ENCODE measurements at places on chromosomes 1 and 21.

- H3K27ac ChIP-seq, result no peak overlapping the region
- no peak for DNase-seq
- H3K4me3 ChIP-seq, result no peak overlapping the region
- H3K27me3 ChIP-seq, result no peaks in the 10 kb centered on the region
- no peaks in the 10 kb centered on the region for H3K4me1 ChIP-seq
These were observed 66.8 kb downstream of the SLC27A3 start for GRCh38 chr1:153842006-153842471.

DNA sequence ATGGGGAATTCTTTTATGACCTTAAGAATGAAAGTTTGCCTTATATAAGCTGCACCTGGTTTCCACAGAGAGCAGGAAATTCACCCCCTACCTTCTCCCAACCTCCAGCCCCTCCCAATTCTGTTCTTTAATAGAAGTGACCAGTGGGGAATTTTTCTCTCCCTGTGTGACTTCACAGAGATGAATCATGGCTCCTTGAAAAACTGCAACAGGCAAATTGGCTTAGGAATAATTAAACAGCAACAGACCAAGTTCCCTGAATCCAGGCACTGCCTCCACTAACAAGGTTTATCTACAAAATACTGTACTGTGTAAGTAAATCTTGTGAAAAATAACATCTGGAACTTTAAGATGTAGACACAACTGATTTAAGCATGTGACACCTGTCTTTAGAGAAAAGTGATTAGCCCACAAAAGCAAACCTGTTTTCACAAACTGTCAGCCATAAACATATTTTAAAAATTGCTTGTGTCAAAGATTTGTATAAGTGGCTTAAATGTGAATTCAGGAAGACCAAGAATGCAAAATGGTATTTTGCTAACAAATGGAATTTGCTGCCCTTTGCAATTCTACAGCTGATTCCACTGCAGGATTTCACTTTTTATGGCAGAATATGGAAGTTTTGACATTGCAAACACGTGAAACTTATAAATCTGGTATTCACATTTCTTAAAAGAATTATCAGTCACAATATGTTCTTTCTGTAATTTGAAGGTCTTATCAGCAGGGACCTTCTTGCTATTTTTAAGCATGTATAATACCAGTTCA is 54.0 kb downstream of the ALG14 start:
- H3K27ac ChIP-seq, result no peak overlapping the region
- no peak overlapping the region for H3K4me3 ChIP-seq
- no peaks in the 10 kb centered on the region for H3K27me3 ChIP-seq
- no peaks in the 10 kb centered on the region for H3K36me3 ChIP-seq

- H3K27me3 ChIP-seq, result no peaks in the 10 kb centered on the region
- no peaks in the 10 kb centered on the region for H3K4me1 ChIP-seq
- no peaks in the 10 kb centered on the region for H3K36me3 ChIP-seq
- no peak overlapping the region for H3K27ac ChIP-seq
- H3K4me3 ChIP-seq, result no peak overlapping the region
These were observed 16.0 kb downstream of the FNBP1L start for GRCh38 chr1:93463960-93464359.

- no peak overlapping the region for H3K27ac ChIP-seq
- H3K36me3 ChIP-seq, result no peaks in the 10 kb centered on the region
- no peaks in the 10 kb centered on the region for H3K27me3 ChIP-seq
- H3K4me3 ChIP-seq, result no peak overlapping the region
- no peaks in the 10 kb centered on the region for H3K4me1 ChIP-seq
These were observed 60.4 kb downstream of the CAPZB start for GRCh38 chr1:19424651-19425570.

DNA sequence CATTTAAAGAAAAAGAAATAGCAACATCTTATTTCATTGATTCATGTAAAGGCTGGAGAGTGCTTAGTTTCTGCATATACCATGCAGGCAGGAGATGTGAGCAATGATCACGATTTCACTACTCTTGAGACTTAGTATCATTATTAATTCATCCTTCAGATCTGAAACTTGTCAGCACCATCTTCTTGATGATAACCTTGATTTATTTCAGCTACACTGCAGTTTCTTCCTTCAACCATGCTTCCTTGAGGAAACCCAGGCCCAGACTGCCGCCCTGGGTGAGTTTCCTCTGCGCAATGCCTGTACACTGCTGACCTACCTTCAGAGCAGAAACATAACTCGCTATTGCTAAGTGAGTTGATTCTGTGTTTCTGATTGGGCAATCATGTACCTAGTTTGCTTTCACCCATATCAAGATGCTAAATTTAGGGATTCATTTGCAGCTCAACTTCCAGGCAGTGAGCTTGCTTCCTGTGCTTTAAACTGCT is 13.5 kb upstream of the BCL10 start:
- DNase-seq, result no peak
- no peaks in the 10 kb centered on the region for H3K4me1 ChIP-seq
- no peaks in the 10 kb centered on the region for H3K27me3 ChIP-seq
- no peak overlapping the region for H3K27ac ChIP-seq
- H3K36me3 ChIP-seq, result no peaks in the 10 kb centered on the region

GRCh38 chr1:45934947-45935346 is 131.5 kb downstream of the MAST2 start:
- H3K4me3 ChIP-seq, result no peak overlapping the region
- DNase-seq, result no peak
- no peaks in the 10 kb centered on the region for H3K27me3 ChIP-seq
- H3K27ac ChIP-seq, result no peak overlapping the region
- H3K4me1 ChIP-seq, result peaks cover under 1% of the 10 kb centered on the region

- no peak for DNase-seq
- H3K36me3 ChIP-seq, result no peaks in the 10 kb centered on the region
These were observed at the start of gene SELENON for GRCh38 chr1:25799935-25800702. Gene SELENON (plus strand): TSS chr1:25800193. CDS start chr1:25800231, 38 bp downstream.

DNA sequence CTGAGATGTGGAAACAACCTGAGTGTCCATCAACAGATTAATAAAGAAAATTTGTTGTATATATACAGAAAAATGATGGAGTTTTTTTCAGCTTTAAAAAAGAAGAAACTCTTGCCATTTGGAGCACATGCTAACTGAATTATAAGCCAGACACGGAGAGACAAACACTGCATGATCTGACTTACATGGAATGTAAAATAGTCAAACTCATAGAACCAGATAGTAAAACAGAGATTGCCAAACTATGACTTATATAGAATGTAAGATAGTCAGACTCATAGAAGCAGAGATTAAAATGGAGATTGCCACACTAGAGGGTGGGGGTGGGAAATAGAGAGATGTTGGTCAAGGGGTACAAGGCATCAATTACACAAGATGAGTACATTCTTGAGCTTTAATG is 1786.6 kb downstream of the PLA2G4A start:
- no peaks in the 10 kb centered on the region for H3K4me1 ChIP-seq
- no peak overlapping the region for H3K4me3 ChIP-seq

GRCh38 chr1:20123722-20124455 is 4.6 kb upstream of the PLA2G2D start:
- no peaks in the 10 kb centered on the region for H3K27me3 ChIP-seq
- H3K36me3 ChIP-seq, result no peaks in the 10 kb centered on the region
- no peak overlapping the region for H3K4me3 ChIP-seq
- DNase-seq, result no peak

DNA sequence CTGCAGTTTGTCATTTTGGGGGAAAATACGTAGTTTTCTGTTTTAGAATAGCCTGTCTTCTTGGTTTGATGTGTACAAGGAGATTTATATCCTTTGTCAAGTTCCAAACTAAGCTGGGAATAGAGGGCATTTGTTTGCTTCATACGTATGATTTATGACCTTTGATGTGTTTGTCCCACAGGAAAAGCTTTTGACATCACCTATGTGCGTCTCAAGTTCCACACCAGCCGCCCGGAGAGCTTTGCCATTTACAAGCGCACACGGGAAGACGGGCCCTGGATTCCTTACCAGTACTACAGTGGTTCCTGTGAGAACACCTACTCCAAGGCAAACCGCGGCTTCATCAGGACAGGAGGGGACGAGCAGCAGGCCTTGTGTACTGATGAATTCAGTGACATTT is 79.9 kb downstream of the LAMC1 start:
- no peak for DNase-seq
- no peaks in the 10 kb centered on the region for H3K36me3 ChIP-seq
- H3K27ac ChIP-seq, result no peak overlapping the region
- no peaks in the 10 kb centered on the region for H3K27me3 ChIP-seq
- H3K4me1 ChIP-seq, result peaks cover 3% of the 10 kb centered on the region

Measured in H1 (cell line).